DMS79 treated with DMSO at 0.1 percent for 48 hours (cell line): ENCODE measurements at places on chromosomes 7 and 10.

- no peak for DNase-seq
These were observed 32.0 kb downstream of the ADAP1 start for GRCh38 chr7:922334-923107.

GRCh38 chr7:115217373-115217772, 295.5 kb downstream of the MDFIC start:
- no peak for DNase-seq

DNA sequence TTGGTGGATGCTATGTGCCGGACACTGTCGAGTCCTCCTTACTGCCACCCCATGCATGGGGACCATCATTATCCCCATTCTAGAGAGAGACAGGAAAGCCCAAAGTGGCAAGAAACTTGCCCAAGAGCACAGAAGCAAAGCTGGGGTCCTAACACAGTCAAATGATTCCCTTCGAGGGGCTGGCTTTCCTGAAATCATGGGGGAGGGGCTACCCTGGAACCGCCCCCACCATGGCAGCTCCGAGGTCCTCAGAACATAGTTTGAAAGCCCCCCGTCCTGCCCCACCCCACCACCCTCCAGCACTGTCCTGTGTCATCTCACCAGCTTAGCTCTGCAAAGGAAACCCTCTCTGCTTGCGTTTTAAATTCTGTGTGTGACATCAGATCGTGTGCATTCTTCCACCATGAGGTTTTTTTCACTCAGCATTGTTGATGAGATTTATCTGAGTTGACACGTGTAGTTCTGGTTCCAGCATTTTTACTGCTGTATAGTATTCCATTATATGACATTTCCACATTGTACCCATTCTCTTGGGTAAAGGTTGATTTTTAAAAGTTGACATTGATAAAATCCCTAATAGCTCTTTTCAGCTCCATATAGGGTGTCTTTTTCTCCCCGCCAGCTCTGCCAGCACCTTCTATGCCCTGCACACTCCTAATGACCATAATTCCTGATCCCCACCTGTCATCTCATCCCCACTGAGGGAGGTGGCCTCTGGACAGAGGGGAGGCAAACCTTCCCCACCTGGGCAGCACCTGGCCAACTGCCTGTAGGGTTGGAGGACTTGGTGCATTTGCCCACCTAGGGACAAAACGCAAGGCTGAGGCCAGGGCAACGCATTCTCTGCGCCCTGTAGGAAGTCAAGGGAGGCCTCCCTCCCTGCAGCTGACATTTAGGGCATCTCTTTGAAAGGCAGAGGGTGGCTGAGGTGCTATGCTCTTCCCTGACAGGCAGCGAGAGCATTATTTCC, 100.2 kb upstream of the GPR26 start:
- no peak for DNase-seq

GRCh38 chr7:157612664-157613561, 276.1 kb downstream of the DNAJB6 start:
- DNase-seq = no peak

GRCh38 chr10:62614389-62615157, 189.9 kb upstream of the ADO start:
- no peak for DNase-seq

DNA sequence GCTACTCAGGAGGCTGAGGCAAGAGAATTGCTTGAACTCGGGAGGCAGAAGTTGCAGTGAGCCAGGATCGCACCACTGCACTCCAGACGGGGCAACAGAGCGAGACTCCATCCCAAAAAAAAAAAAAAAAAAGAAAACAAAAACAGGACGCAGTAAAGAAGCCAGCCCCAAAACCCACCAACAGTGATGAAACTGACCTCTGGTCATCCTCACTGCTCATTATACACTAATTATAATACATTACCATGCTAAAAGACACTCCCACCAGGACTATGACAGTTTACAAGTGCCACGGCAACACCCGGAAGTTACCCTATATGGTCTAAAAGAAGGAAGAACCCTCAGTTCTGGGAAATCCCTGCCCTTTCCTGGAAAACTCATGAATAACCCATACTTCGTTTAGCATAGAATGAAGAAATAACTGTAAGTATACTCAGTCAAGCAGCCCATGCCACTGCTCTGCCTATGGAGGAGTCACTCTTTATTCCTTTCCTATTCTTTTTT, 40.0 kb upstream of the EIF4H start:
- DNase-seq = no peak

GRCh38 chr10:18087355-18087754, 52.9 kb upstream of the CACNB2 start:
- no peak for DNase-seq

DNA sequence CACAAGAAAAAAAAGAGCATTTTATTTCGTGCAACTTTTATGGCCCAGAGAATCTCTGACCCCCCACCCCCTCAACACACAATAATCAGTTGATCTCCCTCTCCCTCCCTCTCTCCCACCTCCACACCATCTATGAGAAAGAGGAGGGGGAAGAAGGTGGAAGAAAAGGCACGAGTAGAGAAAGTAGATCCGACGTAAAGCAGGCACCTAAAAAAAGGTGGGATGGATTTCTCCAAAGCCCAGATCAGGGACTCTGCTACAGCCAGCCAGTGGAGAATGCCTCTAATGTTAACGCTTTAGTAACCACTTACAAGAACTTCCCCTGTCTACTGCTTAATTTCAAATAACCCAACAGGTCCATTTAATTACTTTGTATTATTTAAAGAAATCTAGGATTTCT, 24.4 kb downstream of the KMT2C start:
- DNase-seq = no peak

DNA sequence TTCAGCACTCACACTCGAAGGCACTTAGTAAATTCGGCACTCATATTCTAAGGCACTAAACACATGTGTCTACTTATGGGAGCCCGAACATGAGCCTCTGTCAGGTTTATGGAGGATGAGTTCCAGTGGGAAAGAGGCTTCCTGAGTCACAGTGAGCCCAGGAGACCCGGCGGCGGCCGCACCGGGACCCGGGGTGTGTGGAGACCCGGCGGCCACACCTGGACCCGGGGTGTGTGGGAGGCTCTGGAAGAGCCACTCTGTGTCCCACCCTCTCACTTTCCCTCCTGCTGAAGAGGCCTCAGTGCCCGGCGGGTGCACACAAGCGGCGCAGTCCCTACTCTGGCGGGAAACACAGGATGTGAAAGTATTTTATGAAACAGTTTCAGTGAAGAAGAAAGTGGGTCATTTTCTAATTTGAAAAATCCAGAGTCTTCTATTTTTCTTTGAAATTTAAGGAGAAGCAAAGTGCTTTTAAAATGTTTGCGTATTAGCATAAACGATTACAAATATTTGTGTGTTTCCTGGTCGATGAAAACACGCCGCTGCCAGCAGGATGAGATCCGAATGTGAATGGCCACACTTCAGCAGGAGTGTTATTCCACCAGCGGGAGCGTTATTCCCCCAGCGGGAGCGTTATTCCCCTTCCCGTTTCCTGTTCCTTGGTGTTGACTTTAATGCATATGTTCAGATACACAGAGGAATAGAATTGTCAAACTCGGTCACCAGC, 625.1 kb downstream of the DNAJB6 start:
- DNase-seq = peak; percentile 49

GRCh38 chr7:45881280-45881758, 7.0 kb upstream of the IGFBP1 start:
- DNase-seq = no peak

- no peak for DNase-seq
These were observed 99.2 kb upstream of the PCBD1 start for GRCh38 chr10:70987396-70988130.

- DNase-seq = no peak
These were observed 20.9 kb upstream of the TTYH3 start for GRCh38 chr7:2610898-2611297.

GRCh38 chr7:32140210-32140939, 70.2 kb upstream of the PDE1C start:
- DNase-seq = no peak

GRCh38 chr7:10571759-10572158, 401.9 kb upstream of the PHF14 start:
- DNase-seq = no peak

DNA sequence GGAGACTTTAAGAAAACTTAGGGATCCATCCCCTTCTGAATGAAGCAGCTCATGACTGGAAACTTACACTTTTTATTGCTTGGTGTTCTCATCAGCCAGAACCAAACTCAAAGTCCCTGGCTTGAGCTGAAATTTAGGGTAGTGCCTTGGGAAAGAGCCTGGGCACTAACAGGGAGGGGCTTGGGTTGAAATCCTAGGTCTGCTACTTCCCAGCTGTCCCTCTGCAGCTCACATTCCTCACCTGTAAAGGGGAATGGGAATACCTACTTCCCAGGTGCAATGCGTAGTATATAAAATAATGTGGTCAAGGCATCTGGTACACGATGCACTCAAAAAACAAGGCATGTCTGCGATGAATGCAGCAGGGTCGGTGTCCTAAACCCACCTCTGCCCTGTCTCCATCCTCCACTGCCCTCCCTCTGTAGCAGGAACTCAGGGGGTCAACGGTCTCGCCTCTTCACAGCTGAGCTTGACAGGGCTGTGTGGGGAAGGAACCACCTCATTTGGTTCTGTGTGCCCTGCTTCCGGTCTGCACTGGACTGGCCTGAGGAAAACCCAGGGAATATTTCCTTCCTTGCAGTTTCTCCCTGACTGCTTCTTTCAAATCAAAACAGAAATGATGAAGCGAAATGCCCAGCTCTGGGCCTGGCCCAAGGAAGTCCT, 80.0 kb downstream of the COBL start:
- no peak for DNase-seq

DNA sequence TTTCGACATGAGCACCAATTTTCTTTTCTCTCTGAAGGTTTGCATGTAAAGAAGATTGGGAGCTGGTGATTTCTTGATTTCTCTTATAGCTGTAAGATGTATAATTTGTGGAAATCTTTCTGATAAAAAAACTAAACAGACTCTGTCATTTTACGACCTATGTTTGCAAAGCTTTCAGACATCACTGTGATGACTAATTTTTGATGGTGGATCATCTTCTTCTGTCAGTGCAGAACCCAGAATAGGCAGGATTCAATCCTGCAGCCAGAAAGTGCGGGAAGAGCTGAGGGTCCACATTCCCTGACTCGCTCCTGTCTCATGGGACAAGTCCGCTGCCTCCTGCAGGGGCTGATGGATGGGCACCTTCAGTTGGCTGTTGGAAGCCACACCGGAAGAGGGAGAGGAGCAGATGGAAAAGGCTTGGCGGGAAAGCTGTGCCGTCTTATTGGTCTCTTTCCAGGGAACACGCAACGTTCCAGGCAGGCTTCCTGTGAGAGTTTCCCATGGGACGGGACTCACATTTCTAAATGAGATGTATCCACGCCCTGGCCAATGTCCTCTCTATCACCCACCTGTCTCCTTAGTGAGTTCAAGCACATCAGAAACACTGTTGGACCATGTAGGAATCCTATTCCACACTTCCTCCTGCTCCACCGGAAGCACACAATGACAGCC, 186.9 kb downstream of the PRPF18 start:
- DNase-seq = no peak

- DNase-seq = no peak
These were observed 45.5 kb downstream of the GTF2IRD1 start for GRCh38 chr7:74498996-74499834.

DNA sequence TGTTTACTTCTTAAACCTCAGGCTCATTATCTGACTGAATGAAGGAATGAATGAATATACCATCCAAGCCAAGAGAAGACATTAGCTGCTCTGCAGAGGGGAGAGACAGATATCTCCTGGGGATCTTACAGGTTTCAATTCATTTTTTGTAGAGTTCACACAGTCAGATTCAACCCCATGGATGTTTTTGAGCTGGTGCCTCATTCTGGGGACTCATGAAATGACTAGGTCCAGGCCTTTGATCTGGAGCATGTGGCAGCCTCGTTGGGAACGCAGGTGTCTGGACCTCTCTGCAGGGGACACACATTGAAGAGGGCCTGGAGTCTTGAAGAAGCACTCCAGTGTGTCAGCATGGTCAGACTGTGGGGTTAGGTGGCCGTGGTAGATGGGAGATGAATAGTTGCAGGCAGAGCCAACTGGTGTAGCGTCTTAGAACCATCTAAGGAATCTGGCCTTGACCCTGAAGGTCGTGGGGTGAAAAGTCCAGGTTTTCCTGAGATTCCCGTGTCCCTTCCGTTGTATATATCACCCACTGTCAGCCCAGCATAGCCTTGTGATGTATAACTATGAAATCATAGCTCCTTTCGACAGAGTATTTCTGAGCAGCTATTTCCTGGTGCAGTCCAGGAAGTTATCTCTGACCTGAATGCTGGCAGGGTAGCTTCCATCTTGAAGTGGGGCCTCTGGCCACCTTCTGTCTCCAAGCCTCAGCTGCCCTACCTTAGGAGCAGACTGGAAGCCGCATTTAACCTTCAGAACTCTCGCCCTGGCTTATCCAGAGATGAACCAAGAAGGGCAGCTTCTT, 22.3 kb downstream of the BTBD16 start:
- no peak for DNase-seq

DNA sequence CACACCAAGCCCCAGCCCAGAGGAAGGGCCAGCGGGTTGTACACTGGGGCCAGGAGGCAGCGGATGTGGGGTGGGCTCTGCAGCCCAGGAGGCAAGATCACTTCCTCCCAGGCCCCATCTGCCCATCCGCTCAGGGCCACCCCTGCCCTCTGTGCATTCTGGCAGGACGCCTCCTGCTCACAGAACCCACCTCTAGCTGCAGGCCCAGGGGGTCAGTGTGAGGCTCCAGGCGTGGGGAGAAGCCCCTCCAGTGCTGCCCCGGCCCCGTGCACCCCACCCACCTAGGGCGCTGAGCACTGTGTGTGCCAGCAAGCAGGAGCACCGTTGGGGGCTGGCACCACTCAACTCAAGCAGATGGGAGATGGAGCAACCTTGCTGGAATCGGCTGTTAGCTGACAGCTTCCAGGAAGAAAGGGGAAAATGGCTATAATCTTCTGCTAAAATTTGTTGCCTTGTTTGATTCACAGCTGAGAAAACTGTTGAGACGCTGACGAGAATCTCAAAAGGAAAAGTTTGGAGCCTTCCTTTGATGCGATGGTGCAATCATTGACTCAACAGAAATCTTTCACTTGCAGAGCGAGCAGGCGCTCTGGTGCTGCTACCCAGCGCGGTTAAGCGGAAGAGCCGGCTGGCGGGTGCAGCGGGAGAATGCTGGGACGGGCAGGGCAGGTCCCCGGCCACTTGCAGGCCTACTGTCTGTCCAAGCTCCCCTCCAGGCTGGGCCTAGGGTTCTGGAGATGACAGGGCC, 276.1 kb downstream of the ELFN1 start:
- no peak for DNase-seq

- no peak for DNase-seq
These were observed 284.4 kb upstream of the PHYHIPL start for GRCh38 chr10:58892031-58892531.
